ENCODE measurements at places on chromosomes 3 and 15. TPM values are rescaled to one million over a fixed set of nuclear protein-coding genes. Genes with fewer than 3 reads are reported as not detected.

DNA sequence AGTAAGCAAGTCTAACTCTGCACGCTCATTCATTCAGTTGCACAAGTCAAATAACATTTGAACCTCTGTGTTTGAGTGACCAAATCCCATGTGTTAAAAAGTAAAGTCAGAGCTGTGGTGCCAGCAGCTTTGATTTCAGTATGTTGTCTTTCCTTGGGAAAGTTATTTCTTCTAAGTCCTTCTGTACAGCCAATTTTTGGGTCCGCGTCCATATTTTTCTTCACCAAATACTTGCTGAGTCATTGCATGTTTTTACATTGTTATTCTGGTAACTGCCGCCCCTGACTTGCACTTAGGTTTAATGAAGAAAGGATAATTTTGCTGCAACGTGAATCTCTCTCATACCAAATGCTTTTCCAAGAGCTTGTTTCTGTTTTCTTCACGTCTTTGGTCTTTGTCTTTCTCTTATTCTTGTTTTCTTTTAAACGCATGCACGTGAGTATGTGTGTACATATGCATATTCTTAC lies 56.7 kb downstream of the PLS1 start:
- DNase-seq, result no peak

DNA sequence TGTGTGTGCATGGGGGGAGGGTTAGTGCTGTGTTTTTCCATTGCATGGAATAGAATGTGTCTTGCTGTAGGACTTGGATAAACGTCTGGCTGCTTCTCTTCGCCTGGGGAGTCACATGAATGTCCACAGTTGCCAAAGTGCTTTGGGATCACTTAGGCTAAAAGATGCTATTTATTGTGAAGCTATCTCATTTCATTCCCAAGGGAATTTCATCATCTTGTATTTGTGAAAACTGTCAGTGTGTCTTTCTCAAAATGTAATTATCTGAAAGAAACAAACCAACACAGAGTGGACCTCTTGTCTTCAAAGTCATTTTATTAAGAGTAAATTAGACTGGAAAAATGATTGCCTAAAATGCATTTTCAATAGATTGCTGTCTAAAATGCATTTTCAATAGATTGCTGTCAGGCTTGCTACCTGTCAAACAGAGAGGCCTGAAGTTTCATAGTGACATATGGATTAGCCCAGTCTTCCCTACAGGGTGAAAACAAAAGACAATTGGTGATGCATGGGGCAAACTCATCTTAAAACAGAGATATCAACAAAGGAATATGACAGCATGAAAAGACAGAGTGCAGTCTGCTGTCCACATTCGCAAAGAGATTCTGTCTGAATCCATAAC lies 117.1 kb upstream of the GOLIM4 start:
- no peak for DNase-seq

DNA sequence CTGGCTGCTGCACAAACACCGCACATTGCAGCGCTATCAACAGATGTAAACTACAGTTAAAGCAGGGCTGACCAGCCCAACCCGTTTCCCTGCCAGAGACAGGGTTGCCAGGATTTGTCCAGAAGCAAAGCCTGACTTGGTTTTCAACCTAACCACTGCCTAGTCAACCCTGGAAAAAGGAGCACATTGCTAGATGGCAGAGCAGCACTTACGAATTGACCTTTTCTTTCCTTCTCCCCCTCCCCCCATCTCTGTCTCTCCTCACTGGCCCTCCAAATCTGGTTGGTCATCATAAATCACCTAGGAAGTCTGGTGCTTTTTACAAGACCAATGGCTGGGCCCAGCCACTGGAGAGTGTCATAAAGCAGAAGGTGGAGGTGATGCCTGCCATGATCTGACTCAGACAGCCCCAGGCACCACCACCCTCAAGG lies 51.3 kb downstream of the ABCC5 start:
- no peak for DNase-seq

GRCh38 chr15:101669744-101670143 lies 17.6 kb upstream of the TM2D3 start:
- no peak for DNase-seq

DNA sequence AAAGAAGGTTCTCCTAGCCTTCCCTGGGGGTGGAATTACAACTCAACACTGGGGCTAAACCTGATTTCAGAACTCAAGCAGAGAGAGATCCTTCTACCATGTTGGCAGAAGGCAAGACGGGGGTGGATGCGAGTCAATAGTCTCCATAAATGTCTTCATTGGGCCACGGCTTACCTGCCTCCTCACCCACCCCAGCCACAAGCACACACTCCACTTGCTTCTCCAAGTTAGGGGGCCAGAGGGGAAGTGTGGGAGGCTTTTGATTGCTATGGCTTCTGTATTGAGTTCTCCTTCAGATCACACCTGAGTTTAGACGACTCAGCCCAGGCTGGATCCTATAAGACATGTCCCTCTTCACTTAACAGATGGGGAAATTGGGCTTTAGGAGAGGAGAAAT lies 178.9 kb downstream of the UACA start:
- DNase-seq, result no peak

DNA sequence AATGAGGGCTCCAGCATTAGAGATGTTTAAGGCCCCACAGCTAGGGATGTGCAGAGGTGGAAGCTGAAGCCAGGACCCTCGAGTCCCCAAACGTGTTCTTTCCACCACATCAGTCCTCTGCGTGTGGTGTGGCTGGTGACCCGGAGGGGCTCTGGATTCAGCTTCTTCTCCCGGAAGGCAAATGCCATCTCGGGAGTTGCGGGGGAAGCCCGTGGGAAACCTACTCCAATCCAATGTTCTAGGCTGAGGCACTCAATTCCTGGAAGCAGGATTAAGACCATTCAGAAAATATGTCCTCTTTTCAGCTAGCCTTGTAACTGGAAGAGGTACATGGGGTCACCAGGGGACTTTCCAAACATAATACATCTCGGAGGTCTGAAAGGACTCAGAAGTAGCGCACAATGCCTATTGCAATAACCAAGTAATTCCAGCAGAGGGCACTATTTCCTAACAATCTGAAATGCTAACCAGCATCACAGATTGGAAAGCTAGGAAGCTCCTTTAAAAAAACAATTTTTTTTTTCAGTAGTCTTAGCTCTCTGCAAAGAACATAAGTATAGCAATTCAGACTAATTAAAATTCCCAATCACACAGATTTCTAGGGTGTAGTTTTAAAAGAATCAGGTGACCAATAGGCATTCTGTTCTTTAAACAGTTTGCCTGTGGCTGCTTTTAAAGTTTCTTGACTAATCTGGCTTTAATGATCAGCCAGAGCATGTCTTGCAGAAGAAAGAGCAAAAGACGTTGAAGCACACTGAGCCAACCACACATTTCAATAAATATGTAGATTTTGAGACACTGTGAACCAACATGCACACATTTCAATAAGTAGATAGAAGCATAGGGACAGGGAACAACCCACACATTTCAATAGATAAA lies 36.1 kb downstream of the BNC1 start:
- peak; percentile 54 for DNase-seq

DNA sequence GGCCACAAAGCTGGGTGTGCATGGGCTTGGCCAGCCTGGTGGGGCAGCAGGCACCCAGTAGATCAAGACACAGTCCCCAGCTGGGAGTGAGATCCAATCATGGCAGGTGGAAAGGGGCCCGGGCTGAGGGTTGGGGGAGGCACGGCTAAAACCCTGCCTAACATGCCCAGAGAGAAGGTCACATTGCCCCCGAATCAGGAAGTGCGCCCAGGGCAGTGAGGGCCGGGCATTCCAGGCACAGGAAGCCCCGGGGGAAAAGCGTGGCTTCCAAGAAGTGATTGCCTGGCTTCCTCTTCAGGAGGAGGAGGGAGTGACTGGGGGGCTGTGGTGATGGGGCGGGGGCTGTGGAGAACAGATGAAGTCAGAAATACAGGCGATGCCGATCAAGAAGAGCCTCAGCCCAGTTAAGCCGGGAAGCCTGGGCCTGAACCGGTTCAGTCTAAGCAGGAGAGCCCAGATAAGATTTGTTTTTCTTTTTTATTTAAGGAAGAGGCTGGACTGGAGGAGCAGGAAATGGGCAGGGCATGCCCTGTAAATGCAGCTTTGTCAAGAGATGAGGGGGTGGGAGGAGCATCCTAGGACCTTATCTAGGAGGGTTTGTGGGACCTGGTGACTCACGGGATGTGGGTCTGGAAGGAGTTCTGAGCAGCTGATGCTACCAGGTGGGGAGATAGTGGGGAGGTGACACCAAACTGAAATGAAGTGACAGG lies 83.9 kb downstream of the CHSY1 start:
- DNase-seq, result no peak

DNA sequence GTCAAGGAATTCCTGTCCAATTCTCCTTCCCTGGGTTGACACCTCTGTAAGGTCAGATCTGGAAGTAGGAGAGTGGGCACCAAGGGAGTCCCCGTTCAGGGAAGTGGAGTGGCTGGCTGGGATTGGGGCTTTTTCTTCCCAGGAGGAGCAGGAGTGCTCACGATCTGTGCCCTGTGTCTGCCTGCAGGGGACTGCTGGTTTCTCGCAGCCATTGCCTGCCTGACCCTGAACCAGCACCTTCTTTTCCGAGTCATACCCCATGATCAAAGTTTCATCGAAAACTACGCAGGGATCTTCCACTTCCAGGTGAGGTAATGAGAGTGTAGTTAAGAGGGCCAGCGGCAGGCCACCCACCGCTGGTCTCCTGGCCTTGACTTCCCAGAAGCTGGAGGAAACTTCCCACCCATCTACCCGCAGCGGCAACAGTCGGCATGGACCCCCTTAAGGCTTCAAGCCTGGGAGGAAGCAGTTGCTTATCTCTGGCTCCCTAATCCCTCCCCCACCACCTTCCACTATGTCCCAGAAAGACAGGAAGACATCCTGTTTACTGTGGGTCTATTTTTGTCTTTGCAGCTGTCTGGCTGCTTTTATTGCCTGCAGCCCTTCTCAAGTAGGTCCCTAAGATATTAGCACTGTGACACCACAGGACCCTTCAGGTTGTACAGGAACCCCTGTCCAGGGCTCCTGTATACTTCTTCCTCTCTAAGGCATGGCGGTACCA lies 26.8 kb downstream of the CAPN3 start:
- peak; percentile 48 for DNase-seq

The FEZF2 gene
- total RNA-seq, result not detected

The DOCK3 gene
- total RNA-seq, result 4.6 TPM
